ENCODE measurements at places on chromosomes 3 and 15.

- DNase-seq: no peak
Measured at GRCh38 chr3:133896002-133896761, 500 bp upstream of the RAB6B start.

- peak; percentile 14 for DNase-seq
Measured at GRCh38 chr3:128500556-128500955, 7.6 kb upstream of the GATA2 start.

DNA sequence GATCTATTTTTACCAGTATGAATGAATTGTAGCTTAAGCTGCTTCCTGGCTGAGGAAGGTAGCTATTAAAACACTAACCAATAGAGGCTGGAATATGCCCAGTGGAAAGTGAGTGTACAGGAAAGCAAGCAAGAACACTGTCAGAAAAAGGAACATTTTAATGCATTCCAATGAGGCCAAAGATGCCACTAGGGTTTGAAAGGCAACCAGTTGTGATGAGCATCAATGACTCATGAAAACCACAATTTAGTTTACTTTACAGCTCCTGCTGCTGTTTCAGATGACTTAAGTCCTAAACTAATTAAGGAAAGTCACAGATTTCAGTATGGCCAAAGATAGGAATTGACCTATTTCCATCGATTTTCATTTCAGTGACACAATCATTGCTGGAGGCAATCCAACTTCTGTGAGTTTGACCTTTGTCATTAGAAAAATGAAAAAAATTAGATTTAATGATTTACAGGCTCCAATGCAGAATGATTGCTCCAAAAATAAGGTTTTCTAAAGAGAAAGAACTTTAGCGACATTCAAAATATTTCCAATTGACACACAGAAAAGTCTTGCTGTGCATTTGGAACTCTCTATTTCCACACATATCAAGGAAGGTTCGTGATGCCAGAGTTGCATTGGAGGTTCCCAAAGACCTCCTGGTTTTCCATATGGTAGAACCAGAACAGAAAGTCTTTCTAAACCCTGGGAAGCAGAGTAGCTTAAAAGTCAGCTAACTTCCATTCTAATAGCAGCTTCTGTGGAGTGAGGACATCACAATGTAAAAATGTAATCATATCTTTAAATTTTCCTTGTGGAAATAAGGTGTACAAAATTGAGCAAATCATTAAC, 103.0 kb downstream of the SUCNR1 start:
- no peak for DNase-seq

DNA sequence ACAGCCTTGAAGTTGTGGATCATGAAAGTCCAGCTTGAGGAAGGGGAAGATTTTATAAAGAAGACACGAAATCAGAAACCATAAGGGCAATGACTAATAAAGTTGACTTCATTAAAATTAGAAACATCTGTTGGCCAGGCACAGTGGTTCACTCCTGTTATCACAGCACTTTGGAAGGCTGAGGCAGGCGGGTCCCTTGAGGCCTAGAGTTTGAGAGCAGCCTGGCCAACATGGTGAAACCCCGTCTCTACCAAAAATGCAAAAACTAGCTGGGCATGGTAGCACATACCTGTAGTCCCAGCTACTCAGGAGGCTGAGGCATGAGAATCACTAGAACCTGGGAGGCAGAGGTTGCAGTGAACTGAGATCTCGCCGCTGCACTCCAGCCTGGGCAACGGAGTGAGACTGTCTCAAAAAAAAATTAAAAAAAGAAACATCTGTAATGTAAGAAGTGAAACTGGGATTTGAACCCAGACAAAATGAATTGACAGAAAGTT, 7.9 kb upstream of the UBXN7 start:
- no peak for DNase-seq

- DNase-seq: no peak
Measured at GRCh38 chr3:112143689-112144088, 10.6 kb upstream of the GCSAM start.

- no peak for DNase-seq
Measured at GRCh38 chr3:14784087-14784681, 34.6 kb upstream of the FGD5 start.

GRCh38 chr15:91857772-91858171, 4.3 kb downstream of the SLCO3A1 start:
- no peak for DNase-seq

DNA sequence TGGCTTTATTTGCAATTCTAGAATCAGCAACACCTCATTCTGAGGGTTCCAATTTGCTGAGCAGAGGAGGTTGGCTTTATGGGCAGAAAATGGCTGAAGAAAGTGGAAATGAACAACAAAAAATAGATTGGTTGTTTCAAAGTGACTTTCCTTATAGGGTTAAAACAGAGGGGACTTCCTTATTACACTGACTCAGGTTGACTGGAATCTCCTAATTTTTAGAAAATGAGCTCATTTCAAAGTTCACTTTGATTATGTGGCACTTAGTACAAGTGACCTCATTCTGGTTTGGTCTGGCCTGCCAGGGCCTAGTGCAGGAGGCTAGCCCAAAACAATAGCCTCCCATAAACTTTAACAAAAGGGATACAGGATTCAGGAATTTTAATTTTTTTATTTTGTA, 41.4 kb downstream of the NFKBIZ start:
- no peak for DNase-seq

- DNase-seq: no peak
Measured at GRCh38 chr3:49248840-49249227, 28.2 kb downstream of the C3orf62 start.

DNA sequence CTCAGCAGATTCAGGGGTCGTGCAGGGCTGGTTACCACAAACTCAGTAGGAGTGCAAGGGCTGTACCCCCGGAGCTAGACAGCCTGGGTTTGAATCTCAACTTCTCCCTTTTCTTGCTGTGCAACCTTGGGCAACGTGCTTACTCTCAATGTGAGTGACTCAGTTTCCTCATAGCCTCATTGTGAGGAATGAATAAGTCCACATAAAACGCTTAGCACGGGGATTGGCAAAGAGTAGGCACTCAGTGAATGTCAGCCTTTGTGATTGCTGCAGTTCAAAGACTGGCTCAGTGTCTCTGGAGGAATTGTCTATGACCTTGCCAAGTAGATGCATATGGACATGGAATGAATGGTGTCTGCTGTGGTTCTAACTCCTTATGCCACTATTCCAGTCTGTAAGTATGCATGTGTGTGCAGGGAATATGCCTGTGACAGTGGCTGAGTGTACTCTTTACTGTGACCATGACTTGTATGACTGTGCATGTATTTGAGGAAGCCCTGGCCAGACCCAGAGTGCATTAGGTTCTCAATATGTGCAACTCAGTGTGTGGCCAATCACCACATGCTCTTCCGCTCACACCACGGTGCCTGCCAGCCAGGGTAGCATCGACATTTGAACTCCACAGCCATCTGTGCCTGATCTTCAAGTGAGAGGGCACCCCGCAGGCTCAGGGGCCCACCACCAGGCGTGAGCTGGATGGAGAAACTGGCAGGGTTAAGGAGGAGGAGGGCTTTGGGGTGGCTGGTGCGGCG, 900 bp upstream of the HYAL3 start:
- no peak for DNase-seq

DNA sequence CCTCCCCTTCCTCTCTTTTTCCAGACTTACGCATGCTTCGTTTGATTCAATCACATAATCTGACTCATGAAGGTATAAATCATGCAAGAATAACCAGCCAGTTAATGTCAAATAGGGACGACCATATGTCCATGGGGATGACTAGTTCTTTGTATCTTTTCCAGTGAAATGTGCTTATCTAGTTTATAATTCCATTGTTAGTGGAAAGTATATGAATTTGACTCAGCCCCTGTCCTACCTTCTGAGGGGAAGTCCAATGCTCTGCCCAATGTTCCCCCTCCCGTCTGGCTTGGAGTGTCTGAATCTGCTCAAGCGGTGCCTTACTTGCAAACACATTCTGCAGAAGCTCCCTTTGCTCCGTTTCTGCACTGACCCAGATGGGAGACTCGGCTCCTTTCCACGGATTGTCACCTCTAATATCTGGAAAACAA, 55.0 kb upstream of the EPHB3 start:
- peak; percentile 61 for DNase-seq

DNA sequence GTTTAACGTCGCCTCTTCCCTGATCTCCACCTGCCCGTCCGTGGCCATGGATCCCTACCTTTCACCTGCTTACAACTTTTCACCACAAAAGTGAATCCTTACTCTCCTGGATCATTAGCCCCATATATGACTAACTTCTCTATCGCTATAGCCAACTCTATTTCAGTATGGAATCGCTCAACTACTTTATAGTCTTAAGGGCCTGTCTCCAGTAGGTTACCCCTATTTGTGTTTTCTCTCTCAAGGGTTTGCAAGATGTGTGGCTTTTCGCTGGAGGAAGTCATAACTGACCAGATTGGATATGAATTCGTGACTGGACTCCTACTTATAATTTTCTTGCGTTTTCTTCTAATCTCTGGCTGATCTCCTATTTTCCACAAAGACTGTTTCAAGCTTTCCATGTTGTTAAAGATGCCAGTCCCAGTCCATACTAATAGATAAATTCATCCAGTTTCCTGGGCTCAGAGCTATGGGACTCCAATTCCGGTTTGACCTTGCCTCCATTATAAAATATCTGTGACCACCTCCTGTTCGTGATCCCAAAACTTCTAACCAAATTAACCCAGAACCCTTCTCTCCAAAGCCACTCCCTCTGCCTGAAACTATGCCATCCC, 1.3 kb upstream of the STAG1 start:
- no peak for DNase-seq

GRCh38 chr3:20104167-20104661, 64.0 kb downstream of the KAT2B start:
- no peak for DNase-seq

DNA sequence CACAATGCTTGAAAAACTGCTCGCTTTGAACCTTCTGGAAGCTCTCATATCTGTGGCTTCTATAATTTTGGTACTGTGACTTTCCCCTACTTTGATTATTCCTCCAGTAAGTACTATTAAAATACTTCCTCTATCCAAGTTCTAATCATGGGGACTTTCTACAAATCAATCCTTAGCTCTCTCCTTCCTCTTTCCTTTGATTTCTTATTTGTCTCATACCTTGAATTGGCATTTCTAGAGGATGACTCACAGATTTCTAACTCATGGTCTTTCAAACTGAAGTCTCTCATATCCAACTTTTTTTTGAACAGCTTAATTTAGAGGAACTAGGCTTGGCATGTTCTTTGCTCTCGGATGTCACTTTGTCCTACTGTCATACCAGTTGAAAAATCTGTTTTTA, 241.8 kb downstream of the TBC1D5 start:
- DNase-seq: no peak

DNA sequence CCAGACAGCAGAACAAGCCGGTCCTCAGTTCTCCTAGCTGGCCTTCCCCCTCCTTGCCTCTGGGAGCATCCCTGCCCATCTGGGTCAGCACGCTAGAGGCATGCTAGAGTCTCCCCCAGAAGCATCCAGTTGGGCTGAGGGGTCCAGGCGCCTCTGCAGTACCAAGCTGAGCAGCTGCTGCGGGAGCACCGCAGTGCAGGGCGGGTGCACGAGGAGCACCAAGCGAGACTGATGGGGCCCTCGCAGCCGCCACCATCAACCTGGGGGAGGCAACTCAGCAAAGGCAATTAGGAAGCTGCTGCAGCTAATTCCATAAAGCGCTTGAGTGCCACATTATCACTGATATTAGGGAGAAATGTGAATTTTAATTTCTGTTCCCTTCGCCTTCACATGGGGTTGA, 12.4 kb downstream of the CACNA2D3 start:
- DNase-seq: no peak

- no peak for DNase-seq
Measured at GRCh38 chr3:153658136-153658535, 463.1 kb upstream of the ARHGEF26 start.
